ENCODE measurements at places on chromosomes 7 and 10.

GRCh38 chr7:29748286-29749099 is 57.8 kb upstream of the WIPF3 start:
- DNase-seq: peak; percentile 56

DNA sequence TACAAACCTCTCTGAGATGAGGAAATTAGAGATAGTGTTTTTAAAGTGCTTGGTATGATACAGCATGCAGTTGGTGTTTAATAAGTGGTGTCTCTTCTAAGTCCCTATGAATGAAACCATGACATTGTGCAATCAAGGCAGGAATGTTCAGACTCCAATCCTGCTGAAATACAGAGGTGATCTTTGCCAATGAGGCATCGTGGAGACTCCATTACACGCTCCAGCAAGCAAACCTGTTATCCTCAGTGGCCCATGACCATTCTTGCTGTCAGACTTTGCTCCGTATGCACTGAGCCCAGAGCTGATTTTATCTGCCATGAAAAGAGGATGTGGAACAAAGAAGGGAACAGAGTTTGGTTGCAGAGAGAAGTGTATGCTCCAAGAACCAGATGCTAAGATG is 47.3 kb downstream of the CDHR3 start:
- DNase-seq: no peak

GRCh38 chr7:98221611-98222532 is 10.6 kb downstream of the BHLHA15 start:
- DNase-seq: no peak

DNA sequence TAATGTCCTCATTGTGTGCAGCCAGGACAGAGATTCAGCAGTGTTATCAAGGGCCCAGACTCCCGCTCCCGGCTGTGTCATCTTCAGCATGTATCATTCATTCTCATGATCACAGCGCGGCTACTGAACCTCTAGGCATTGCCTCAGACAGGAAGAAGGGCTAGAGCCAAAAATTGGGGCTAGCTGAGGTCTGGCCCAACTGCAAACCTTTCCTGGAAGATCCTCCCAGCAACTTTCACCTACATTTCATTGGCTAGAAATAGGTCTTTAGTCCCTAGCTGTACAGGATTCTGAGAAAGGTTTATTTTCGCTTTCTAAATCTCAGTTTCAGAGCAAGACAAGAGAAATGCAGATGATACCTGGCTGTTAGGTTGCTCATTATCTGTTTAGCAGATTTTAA is 81.9 kb downstream of the CREM start:
- DNase-seq: no peak

DNA sequence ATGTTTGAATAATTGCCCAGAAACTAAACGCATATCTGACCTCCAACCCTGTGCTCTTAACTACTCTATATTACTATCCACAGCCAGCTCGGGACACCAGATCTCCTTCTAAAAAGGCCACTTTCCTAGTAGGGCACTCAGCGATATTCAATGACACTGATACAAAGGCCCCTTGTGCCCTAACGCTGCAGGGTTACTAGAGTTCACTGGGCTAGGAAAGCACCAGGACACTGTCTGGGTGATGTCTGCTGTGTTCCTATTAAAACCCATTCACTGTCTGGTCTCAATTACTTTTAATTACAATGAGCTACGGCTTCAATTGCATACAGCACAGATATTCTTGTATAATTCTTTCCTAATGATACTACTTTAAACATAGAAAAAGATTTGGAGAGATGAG is 91.7 kb downstream of the SORCS1 start:
- DNase-seq: no peak

GRCh38 chr10:117138838-117139580 is 939 bp upstream of the VAX1 start:
- peak; percentile 32 for DNase-seq

DNA sequence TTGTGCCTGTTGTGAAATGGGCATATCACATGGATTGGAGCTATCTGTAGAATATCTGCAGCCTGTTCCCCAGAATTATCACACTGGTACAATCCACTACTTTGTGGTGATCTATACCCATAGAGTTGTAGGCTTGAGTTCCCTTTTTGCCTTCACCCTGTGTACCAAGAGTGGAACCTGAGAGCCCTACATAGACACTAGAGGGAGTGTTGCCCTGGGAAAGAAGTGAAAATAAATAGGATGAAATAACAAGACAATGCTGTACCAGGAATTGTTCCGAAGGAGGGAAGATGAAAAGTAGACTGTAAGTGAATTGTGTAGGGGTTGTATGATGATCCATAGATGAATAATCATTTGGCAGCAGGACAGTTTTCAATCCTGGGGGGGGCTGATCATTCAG is 9.0 kb downstream of the SORCS3 start:
- peak; percentile 50 for DNase-seq

DNA sequence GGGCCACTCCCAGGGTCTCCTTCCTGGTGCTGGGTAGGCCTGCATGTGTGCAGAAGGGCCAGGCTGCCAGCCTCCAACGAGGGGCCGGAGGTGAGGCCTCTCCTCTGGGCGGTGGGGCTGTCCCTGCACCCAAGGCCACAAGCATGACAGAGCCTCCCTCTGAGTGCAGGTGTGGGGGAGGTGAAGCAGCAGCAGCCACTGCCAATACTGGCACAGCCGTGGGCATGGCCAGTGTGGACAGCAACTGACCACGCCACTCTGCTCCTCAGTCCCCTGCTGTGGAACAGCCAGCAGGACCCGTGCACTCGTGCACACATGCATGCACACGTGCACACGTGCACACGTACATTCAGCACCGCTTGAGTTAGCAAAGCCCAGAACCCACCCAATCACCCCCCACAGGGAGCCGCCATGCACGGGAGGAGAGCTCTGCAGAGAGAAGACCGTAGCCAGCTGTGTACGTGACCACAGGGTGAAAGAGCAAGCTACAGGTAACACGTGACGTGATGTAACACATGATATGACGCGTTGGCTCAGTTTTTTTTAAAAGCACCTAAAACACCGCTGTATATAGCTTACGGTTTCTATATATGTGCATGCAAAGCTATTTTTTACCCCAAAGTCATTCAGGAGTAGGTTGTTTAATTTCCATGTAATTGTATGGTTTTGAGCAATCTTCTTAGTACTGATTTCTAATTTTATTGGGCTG is 23.1 kb downstream of the PAPOLB start:
- DNase-seq: no peak

GRCh38 chr10:18474118-18474455 is 177.3 kb downstream of the NSUN6 start:
- peak; percentile 90 for DNase-seq

DNA sequence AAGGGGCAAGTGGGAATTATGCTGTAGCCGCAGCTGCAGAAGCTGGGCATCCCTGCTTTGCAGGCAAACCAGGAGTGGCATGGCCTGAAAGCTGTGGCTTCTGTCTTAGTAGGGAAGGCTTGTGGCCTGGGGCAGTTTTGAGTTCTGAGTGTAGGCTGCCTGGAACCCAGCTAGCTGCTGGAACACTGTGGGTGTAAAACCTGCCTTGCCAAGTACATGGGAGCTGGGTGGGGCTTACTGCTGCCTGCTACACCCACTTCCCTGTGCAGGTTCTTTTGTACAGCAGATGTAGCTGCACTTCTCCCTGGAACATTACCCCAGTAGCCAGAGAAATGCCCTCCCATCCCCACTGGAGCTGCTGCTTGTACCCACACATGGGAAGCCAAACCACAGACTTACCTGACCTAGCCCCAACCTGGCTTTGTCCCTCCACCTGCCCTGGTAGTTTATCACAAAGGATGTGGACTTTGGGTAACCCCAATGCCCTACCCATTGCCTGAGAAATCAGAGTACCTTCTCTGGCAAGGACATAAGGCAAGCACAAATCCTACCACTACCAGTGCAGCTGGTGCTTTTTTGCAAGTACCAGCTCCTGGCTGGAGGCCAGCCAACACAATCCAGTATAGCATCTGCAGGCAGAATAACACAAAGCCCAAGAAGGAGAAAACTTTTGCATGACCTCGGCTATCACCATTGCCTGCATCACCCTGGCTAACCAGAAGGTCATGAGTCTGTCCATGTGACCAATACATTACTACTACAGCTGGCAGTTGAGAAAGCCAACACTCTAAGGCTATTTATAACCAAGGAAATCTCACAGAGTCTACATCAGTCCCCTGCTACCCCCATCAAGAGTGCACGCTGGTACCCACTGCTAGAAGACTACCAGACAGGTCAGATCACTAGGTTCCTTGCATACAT is 26.5 kb upstream of the PPP1R3A start:
- DNase-seq: no peak

DNA sequence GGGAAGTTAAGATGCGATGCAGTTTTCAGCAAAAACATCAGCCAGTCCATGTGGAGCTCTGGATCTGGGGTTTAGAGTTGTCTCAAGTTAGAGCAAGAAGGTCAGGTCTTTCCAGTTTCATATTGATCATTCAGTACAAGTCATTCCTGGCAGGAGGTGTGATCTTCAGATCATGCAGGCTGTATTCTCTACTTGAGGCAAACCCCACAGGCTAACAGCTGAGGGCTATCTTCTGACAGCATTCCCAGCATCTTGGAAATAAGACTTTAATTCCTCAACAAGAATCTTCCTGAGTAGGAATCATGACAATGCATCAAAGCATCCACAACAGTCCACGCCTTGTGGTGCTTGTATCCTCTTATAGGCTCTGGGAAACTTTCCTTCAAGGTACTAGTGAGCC is 94.9 kb upstream of the ZNF438 start:
- DNase-seq: no peak

DNA sequence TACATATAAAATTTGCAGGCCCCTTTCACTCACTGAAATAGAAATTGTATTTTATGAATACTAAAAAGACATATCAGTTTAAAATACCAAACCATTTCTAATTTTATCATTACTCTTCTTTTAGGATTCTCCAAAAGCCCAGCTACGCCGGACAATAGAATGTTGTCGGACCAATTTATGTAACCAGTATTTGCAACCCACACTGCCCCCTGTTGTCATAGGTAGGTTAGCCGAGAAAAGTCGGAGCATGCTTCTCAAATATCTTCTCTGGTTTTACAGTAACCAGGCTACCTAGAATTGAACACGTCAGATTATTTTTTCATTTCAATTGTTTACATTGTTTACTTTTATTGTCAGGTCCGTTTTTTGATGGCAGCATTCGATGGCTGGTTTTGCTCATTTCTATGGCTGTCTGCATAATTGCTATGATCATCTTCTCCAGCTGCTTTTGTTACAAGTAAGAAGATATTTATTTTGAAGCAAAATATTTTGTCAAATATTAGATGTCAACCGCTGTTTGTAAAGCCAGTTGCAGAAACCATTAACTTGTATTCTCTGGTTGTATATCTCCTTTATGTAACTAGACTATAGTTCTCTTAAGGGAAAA is 57.6 kb downstream of the MMRN2 start:
- DNase-seq: peak; percentile 68

DNA sequence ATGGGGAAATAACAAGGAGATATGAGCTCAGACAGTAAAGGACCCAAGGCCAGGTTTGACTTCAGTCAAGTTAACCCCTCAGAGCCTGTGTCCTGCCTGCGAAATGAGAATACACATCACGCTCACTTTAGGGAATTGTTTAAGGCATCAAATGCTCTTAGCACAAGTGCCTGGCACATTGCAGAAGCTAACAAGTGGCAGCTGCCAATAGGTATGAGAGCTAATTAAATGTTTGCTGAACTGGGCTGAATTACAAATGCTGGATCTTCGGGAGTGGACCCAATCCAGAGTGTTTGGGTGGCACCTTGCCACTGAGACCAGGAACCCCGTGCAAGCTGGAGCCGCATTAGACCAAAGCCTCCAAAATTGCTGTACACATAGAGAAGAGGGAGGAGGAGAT is 136.8 kb downstream of the C10orf90 start:
- no peak for DNase-seq

- no peak for DNase-seq
These were observed 258.9 kb downstream of the KCNMA1 start for GRCh38 chr10:77378366-77379349.

- DNase-seq: no peak
These were observed 46.9 kb downstream of the STK17A start for GRCh38 chr7:43629857-43630256.

- no peak for DNase-seq
These were observed 16.8 kb upstream of the CRTAC1 start for GRCh38 chr10:98047009-98047741.

DNA sequence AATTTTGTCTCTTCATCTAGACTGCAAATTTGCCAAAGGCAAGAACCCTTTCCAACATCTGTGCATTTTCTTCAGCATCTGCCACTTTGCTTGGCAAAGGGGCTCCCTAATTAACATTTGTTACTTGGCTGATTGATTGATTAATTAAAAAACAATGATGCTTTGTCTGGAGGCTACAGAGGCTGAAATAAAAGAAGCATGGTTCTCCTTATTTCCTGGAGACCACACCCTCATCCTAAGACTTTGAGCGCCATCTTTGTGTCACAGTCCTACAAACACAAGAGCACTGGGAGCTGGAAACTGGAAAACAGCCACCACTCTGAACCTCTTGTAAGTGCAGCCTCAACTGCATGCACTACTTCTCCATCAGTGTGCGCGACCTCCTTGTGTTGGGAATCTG is 189.2 kb downstream of the C7orf25 start:
- no peak for DNase-seq

DNA sequence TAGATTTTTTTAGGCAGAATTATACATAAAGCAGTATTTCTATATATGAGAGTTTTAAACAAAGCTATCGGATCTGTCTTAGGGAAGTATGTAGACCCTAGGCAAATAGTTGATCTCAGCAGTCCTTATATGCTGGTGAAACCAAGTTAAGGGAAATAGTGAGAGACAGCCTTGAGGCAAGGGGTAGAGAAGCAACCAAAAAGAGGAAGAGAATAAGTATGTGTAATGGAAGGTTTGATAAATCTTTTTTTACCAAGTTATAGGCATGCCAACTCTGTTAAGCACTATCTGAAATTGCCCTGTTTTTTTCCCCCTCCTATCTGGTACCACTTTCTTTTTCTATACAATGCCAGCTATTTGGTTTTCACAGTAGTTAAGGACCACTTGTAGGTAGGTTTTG is 19.9 kb downstream of the SPAG6 start:
- no peak for DNase-seq

- no peak for DNase-seq
These were observed 267.1 kb downstream of the REEP3 start for GRCh38 chr10:63788152-63788821.

DNA sequence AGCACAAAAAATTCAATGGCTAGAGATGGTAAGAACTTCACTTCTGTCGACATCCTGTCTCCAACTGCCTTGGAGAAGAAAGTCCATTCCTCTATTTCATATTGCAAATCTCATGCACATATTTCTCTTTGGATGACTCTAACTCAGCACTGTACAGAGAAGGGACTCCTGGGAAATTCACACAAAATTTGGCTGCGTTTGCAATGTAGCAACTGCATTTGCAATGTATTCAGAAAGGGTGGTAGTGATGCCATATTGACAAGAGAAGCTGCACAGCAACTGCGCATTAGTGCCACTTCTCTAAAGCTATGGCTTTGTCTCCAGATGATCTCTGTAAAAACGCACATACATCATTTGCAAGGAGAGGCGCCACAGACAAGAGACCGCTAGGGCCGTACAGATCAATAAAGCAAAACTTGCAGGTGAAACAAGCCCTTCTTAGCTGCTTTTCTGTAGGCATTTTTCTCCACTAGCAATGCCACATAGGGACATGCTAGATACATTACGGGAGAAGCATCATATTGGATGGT is 389.5 kb downstream of the TCERG1L start:
- DNase-seq: no peak
